Brain pericyte (primary cell): ENCODE measurements at places on chromosomes 16 and 17.

GRCh38 chr17:69246726-69247375, 18.2 kb upstream of the ABCA10 start:
- no peak for DNase-seq

- no peak for DNase-seq
Observed at GRCh38 chr17:64784353-64785010, 122.4 kb upstream of the SMURF2 start.

DNA sequence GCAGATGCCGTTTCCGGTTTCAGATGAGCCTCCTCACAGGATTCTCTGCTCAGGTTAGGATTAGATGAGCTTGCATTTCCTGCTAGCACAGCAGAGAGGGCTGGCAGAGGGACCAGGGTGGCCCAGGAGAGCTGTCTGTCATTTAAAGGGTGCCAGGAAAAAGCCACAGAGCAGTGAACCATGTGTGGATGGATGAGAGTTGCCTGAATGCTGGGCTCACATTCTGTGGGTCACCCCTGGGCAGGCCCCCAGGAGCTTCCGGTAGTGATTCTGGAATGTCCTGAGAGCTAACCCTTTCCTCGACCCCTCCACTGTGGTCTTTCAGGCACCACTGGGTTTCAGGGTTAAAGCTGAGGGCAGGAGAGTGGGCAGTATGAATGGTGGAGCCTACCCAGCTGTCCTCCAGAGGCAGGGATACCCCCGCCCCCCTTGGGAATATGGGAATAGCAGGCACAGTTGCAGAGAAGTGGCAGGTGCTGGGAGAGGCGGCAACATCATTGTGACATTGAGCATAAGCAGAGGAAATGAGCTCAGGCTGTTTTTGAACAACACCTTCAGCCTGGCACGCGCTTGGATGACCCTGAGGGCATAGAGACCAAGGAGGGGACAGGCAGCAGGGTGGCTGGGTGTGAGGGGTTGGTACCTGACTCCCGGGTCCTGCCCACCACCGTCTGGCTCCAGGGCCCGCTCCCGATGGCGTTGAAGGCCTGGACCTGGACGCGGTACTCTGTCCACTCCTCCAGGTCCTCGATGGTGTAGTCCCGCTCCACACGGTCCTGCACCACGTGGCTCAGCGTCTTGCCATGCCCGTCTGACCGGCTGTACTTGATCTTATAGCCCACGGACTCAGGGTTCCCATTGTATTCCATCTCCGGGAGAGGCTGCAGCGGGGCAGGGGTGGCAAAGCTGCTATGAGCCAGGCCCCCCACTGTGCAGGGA, 83.0 kb upstream of the CDC42EP4 start:
- DNase-seq: no peak

DNA sequence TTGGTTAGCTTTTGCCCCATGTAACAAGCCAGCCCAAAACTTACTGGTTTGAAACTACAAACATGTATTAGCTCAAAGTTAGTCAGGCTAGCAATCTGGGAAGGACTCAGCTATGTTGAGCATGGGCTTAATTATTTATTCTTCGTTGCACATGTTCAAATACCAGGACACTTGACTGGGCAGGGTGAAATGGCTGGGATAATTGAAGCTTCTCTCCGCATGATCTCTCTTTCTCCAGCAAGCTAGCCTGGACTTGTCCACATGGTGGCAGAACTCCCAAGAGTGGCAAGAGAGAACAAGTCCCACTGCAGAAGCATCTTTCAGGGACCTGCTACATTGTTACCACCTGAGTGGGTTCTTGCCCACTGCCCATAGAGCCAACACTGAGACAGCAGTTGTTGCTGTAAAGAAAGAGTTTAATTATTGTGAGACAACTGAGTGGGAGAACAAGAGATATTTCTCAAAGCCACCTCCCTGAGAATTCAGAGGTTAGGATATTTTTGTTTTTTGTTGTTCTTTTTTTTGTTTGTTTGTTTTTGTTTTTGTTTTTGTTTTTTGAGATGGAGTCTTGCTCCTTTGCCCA, 16.8 kb upstream of the ATF7IP2 start:
- no peak for DNase-seq
